Amniotic stem cell (primary cell): ENCODE measurements at places on chromosomes 12 and 14.

DNA sequence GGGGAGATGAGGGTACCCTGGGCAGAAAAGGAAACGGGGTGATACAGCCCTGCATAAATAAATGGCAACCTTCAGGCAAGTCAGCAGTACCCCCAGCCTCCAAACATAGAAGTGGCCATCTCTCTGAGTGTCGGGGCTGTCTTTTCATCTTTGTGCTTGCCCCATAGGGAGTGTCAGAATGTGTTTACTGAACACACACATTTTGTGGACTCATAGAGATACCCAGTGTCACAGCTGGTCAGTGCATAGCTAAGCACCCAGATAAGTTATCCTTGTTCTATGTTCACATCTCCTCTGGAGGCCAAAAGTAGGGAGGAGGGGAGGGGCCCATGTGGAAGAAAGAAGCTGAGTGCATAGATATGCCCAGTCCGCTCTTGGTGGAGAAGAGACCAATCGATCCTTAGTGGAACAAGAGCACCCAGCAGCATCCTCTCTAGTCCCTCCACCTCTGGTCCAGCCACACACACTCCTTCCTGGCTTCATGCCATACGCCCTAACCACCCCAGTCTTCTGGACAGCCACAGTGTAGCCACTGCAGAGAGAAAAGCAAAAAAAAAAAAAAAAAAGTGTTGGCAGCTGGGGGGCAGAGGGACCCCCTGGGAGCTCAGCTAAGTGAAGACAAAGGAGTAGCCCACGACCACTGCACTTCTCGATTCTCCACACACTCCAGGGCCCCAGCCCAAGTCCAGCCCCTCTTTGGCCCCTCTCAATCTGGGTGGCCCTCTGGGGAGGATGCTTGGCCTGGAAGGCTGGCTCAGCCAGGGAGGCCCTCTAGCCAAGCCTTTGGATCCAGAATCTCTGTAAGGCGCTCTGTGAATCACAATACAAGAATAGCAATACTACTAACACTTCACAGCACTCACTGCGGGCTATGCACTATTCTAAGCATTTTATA lies 2.6 kb downstream of the ITGA7 start:
- no peak for DNase-seq

- no peak for DNase-seq
Measured at GRCh38 chr14:95468448-95469133, 47.9 kb downstream of the SYNE3 start.

DNA sequence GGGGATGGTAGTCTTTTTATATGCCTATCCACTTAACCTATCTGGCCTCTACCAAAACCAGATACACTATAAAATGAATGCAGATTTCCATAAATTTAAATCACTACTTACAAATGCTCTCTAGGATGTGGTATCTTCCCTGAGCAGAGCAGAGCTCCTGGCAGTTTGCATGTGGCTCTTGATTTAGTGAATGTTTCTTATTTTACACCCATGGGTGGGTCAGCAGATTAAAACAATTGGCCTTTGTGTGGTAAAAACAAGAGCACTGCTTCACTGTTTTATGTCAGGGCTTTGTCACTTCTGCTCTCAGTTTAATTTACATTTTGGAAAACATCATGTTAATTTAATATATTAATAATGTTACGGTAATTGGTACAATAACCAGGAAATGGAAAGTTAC lies 5.5 kb downstream of the TAS2R19 start:
- no peak for DNase-seq

GRCh38 chr12:102052192-102053061 lies 9.4 kb downstream of the WASHC3 start:
- no peak for DNase-seq

DNA sequence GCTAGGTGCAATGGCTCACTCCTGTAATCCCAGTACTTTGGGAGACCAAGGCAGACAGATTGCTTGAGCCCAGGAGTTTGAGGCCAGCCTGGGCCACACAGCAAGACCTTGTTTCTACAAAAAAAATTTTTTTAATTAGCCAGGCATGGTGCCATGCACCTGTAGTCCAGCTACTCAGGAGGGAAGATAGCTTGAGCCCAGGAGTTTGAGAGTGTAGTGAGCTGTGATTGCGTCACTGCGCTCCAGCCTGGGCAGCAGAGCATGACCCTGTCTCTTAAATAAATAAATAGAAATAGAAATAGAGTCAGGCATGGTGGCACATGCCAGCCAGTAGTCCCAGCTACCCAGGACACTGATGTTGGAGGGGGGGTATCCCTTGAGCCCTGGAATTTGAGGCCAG lies 36.7 kb upstream of the CLIP1 start:
- DNase-seq = no peak

GRCh38 chr14:61213191-61213621 lies 67.9 kb downstream of the TMEM30B start:
- no peak for DNase-seq

GRCh38 chr12:92208613-92209121 lies 63.0 kb upstream of the BTG1 start:
- no peak for DNase-seq

DNA sequence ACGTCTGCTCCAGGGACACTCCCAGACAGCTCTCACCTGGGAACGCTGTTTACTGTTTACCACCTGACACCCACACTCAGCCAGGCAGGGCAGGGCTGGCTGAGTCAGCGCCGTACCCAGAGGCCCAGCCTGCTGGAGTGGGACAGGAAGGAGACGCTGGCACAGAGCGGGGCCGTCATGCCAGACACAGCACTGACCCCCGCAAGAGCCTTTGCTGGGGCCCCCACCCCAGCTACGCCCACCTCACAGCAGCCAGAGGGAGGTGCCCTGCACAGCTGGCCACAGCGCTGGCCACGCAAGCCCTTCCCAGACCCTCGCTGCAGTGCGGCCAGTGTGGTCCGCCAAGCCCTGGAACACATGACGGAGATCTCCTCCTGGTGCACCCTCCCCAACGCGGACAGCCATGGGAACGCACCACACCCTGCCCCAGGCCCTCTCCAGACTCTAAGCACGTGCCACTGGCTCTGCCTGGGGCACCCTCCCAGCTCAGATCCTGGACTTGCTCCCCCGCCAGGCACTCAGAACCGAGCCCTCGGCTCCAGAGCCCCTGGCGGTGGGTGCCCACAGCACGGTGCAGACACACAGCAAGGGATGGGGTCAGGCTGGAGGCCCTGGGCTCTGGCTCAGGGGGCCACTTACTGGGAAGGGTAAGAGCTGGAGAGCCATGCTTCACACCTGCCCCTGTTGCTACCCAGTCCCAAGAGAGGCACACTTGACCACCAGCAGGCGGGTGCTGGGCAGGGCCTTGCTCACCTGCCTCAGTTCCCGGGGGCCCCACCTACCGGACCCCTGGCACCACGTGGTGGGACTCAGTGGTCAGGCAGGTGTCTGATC lies 5.7 kb downstream of the AHNAK2 start:
- no peak for DNase-seq

DNA sequence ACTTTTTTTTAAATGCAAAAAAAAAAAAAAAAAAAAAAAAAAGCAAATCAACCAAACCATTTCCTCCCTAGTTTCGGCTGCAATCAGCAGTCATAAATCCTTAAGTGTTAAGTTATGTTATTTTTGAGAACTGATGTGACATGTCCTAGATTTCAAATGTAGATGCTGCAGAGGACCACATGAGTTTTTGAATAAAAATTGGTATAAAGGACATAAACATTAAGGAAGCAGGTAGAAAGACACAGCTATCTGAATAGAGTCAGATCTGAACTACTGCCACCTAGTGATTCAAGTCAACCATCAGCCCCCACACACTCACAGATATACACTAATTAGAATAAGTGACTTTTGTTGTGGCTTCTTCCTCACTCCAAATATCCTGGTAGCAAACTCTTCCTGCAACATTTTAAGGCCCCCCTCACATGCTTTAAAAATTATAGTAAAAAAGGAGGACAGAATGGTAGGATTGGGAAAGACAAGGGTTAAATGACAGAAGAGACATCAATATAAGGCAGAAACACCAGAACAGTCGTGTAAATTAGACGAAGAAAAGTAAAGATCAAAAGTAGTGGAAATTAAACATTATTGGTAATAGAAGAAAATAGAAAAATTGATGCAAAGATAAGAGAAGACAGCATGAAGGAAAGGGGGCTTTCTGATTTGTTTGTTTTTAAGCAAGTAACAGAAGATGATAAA lies 394.5 kb upstream of the ATP2B1 start:
- peak; percentile 12 for DNase-seq

DNA sequence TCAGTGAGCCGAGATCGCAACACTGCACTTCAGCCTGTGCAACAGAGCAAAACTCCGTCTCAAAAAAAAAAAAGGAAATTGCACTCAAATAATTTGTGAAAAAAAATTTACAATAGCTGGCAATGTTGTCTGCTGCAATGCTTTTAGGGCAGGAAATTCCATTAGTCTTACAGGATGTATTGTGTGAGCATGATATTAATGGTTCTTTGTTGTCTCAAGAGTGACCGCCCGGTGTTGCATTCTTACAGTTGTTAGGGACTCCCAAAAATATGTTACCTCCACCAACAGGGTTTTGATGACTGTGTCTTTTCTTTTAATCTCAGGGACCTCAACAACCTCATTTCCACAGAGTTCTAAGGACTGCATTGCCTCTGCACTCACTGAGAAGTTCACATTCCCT lies 44.8 kb downstream of the PZP start:
- no peak for DNase-seq

- no peak for DNase-seq
Measured at GRCh38 chr12:116582610-116583009, 23.4 kb downstream of the MAP1LC3B2 start.
